ENCODE measurements at places on chromosomes 13 and 19. TPM values are rescaled to one million over a fixed set of nuclear protein-coding genes. Genes with fewer than 3 reads are reported as not detected.

GRCh38 chr13:41608111-41608838 is 150.9 kb downstream of the RGCC start:
- no peak overlapping the region for H3K4me3 ChIP-seq
- no peaks in the 10 kb centered on the region for H3K27me3 ChIP-seq
- peaks cover 11% of the 10 kb centered on the region for H3K36me3 ChIP-seq
- no peaks in the 10 kb centered on the region for H3K4me1 ChIP-seq
- H3K27ac ChIP-seq = no peak overlapping the region

DNA sequence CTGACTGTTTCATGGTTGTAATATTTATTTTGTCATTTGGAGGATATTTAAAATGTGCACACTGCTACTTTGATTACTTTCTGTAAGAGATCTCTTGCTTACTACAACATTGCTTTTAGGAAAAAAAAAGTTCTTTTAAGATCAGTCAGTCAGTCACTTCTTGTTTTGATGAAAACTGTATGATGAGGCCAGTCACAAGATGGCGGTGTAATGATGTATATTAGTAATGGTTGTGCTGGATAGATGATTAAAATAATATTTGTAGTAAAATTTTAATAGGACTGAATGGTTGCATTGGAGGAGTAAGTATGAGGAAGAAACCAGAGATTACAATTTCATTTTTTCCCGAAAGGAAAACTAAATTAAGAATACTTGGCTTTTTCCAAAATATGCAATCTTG is 2411.1 kb downstream of the PCDH9 start:
- H3K4me1 ChIP-seq = no peaks in the 10 kb centered on the region
- no peak overlapping the region for H3K27ac ChIP-seq
- no peak for DNase-seq
- H3K4me3 ChIP-seq = no peak overlapping the region
- H3K27me3 ChIP-seq = no peaks in the 10 kb centered on the region
- H3K36me3 ChIP-seq = no peaks in the 10 kb centered on the region

- H3K27me3 ChIP-seq = peaks cover 6% of the 10 kb centered on the region
- H3K27ac ChIP-seq = no peak overlapping the region
- no peaks in the 10 kb centered on the region for H3K4me1 ChIP-seq
- no peak overlapping the region for H3K4me3 ChIP-seq
- H3K36me3 ChIP-seq = no peaks in the 10 kb centered on the region
- no peak for DNase-seq
These were observed 100.2 kb downstream of the ZIC5 start for GRCh38 chr13:99871249-99871898.

- peaks cover 4% of the 10 kb centered on the region for H3K36me3 ChIP-seq
- peaks cover 1% of the 10 kb centered on the region for H3K27me3 ChIP-seq
- H3K27ac ChIP-seq = no peak overlapping the region
These were observed 34.2 kb downstream of the FAM187B start for GRCh38 chr19:35194012-35194984.

DNA sequence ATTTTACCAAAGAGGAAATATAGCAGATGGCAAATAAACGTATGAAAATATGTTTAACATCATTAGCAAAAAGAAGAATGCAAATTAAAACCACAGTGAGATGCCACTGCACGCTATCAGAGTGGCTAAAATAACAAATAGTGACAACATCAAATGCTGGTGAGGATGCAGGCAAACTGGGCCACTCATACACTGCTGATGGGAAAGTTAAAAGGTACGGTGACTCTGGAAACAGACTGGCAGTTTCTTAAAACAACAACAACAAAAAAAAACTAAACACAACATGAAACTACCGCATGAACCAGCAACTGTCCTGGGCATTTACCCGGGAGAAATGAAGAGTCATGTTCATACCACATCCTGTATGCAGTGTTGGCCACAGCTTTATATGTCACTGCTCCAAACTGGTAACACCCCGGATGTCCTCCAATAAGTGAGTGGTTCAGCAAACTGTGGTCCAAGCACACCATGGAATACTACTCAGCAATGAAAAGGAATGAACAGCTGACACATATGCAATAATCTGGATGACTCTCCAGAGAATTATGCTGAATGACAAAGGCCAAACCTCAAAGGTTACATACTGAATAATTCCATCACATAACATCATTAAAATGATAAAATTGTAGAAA is 22.3 kb downstream of the EPS15L1 start:
- H3K4me1 ChIP-seq = peaks cover 45% of the 10 kb centered on the region
- H3K4me3 ChIP-seq = peak overlapping the region; percentile 4
- peak; percentile 76 for DNase-seq
- H3K36me3 ChIP-seq = peaks cover 17% of the 10 kb centered on the region
- H3K27ac ChIP-seq = peak overlapping the region; percentile 84

DNA sequence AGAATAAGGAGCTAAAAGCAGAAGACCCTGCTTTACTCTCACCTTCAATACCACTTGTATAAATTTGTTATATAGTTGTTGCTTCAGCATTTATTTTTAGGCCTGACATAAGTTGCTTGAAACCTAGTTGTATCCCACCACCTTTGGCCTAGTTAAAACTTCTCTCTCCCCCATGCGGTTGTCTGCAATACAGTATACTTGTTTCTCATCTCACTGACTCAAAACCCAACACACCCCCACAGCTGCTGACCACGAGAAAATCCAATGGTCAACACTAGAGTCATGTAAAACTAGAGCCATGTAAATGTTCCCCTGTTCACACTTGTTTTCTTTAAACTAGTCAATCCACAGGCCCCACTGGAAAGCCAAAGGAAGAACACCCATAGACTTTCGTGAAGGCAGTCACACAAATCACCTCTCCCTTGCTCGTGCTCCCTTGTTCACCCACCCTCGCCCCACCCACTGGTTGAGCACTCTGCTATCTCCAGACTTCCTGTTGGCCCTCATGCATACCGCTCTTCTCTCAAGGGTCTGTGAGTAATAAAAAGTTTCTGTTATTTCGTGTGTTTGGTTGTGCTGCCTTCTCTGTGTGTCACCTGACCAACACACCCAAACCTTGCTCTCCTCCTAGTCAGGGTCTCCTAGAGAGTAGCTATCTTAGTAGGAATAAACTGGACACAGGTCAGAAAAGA is 12.9 kb upstream of the CCDC169 start:
- H3K4me1 ChIP-seq = no peaks in the 10 kb centered on the region
- peaks cover 24% of the 10 kb centered on the region for H3K36me3 ChIP-seq
- H3K4me3 ChIP-seq = no peak overlapping the region
- H3K27me3 ChIP-seq = no peaks in the 10 kb centered on the region
- no peak overlapping the region for H3K27ac ChIP-seq
- no peak for DNase-seq

Gene CBARP
- not detected for total RNA-seq

- no peaks in the 10 kb centered on the region for H3K4me1 ChIP-seq
- H3K27ac ChIP-seq = no peak overlapping the region
- H3K4me3 ChIP-seq = no peak overlapping the region
- H3K36me3 ChIP-seq = no peaks in the 10 kb centered on the region
- DNase-seq = no peak
- no peaks in the 10 kb centered on the region for H3K27me3 ChIP-seq
These were observed 335.4 kb upstream of the PCDH20 start for GRCh38 chr13:61751039-61751438.

DNA sequence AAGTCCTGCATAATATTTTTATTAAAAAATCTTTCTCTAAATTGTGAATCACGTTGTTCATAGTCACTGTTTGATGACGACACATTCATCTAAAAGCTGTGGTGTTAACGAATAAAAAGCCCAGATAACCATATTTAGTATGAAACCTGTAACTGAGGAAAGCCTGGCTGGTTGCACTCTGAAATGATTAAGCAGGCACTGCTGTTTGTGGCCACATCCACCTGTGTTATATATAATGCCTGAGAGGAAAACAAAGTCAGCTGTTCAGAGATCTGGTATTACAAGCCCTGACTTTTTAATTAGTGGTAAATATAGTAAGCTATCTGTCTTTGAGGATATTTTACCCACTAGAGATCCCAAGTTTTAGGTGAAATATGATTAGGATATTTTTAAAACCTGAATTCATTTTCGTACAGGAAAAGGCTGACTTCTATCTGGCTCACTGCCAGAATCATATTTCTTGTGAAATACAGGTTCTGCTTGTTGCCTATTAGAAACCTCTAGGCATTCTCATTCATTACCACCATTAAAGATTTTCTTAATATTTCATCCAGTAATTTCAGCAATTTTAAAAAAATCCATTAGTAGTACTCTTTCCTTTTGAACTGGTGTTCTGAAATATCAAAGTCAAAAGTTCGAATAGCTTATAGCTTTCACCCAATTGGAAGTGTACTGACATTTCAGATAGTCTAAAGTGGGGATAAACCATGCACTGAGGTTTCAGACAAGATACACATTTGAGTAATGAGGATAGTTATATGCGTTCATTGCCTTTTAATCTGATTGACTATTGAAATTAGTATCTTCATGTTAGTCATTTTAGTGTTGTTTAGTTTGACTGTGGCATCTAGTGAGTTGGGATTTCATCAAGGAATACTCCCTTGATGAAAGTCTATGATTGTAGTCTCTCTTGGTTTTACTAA is 79.7 kb downstream of the LMO7 start:
- H3K4me1 ChIP-seq = peaks cover 2% of the 10 kb centered on the region
- no peak overlapping the region for H3K27ac ChIP-seq
- H3K36me3 ChIP-seq = no peaks in the 10 kb centered on the region
- DNase-seq = no peak
- no peaks in the 10 kb centered on the region for H3K27me3 ChIP-seq
